ENCODE measurements at places on chromosomes 6 and 20.

DNA sequence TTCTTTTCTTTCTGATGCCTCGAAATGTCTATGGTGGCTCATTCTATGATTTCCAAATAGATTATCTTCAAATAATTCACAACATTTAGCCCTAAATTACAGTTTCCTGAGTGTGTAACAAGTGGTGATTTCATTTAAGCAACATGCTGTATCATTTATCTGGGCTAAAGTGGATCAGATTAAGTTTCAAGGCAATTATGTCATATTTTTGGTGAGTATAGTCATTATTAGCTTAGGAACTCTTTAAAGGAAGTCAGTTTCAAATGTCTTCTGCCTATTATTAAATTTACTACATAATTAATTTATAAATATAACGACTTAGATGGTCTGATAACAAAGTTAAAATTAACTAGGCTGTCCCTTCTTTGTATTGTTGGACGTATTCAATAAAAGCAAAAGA lies 847.9 kb upstream of the FLRT3 start:
- no peak for DNase-seq

- no peak for DNase-seq
Measured at GRCh38 chr6:3608159-3608558, 143.4 kb downstream of the PXDC1 start.

- no peak for DNase-seq
Measured at GRCh38 chr6:157693867-157694266, 129.2 kb upstream of the SNX9 start.

- no peak for DNase-seq
Measured at GRCh38 chr6:129787816-129788215, 73.3 kb downstream of the TMEM244 start.

DNA sequence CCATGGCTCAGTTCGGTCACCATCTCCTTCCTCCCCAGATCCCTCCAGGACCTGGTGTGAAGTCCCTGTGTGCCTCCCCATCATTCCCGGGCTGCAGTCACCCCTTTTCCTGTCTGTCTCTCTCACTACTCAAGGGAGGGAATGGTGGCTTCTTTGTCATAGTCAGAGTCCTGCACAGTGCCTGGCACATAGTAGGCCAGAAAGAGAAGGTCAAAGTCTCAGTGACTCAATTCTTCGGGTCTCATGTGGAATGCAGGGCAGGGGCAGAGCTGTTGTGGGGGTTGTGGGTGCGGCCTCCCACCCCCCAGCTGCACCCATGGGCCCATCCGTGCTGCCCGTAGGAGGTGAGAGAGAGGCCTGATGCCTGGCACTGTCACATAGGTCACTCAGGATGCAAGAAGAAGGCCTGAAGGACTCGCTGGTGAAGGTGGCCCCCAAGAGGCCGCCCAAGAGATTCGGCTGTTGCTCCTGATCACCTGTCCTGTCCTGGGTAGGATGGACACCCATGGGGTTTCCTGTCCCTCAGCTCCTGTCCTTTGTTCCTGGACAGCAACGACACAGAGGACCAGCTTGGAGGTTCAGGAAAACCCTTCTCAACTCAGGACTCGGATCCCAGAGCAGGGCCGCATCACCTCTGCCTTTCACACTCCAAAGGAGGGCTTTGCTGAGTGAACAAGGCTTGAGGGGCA lies 34.1 kb downstream of the RAB44 start:
- no peak for DNase-seq
